ENCODE measurements at places on chromosomes 4 and X. TPM values are rescaled to one million over a fixed set of nuclear protein-coding genes. Genes with fewer than 3 reads are reported as not detected.

Gene RPA4
- total RNA-seq: 0.83 TPM

Gene FATE1
- not detected for total RNA-seq

Gene AFM
- not detected for total RNA-seq

Gene MAGEB6B
- total RNA-seq: not detected

Gene NOA1
- total RNA-seq: 22.2 TPM

Gene RAB40A
- not detected for total RNA-seq

Gene SSX1
- total RNA-seq: not detected

DNA sequence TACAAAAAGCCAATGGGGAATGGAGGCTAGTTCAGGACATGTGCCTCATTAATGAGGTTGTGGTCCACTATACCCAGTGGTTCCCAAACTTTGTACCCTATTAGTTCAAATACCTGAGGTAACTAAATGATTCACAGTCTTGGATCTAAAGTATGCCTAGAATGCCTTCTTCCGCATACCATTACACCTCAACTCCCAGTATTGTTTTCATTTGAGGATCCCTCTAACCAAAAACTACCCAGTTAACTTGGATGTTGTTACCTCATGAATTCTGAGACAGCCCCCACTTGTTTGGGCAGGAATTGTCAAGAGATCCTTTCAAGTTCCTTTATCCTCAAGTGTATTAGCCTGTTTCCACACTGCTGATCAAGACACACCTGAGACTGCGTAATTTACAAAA, 439.2 kb downstream of the PCDH10 start:
- no peak for DNase-seq

GRCh38 chr4:37445023-37445422, 200.5 kb downstream of the NWD2 start:
- DNase-seq: no peak

GRCh38 chrX:29643181-29643580, 572.2 kb upstream of the MAGEB2 start:
- no peak for DNase-seq

- DNase-seq: no peak
These were observed 196.5 kb downstream of the ARHGAP10 start for GRCh38 chr4:147928400-147928799.

DNA sequence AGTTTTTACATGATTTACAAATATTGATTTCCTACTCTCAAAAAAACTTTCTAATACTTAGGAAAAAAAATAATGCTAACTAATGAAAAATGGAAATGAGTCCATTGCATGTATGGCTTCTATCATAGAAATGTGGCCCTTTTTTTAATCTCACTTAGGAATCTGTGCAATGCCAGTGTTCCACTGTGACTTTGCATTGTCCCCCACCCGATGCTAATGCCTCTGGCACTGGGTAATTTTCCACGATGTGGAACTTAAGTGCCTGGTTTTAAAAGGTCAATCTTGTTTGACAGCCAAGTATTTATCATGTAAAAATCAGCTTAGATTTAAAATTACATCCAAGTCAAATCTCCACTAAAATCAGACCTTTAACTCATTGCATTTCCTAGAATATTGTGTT, 53.1 kb downstream of the SPATA4 start:
- DNase-seq: no peak

DNA sequence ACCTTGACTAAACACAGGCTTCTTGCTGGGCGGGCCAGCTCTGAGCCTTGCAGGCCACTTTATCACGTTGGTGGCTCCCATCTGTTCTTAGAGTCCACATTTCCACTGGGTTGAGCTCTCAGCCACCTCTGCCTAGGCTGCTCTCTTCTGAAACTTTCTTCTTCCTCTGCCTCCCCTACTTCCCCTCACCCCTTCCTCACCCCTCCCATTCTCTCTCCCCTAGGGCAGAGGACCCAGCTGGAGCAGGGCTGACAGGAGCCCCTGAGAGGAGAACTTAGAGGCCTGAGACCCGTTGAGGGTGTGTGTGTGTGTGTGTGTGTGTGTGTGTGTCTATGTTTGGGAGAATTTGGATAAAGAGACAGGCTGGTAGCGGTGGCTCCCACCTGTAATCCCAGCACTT, 19.9 kb upstream of the TMSB4X start:
- no peak for DNase-seq

- peak; percentile 80 for DNase-seq
These were observed 45.9 kb downstream of the PTCHD1 start for GRCh38 chrX:23380581-23380980.

DNA sequence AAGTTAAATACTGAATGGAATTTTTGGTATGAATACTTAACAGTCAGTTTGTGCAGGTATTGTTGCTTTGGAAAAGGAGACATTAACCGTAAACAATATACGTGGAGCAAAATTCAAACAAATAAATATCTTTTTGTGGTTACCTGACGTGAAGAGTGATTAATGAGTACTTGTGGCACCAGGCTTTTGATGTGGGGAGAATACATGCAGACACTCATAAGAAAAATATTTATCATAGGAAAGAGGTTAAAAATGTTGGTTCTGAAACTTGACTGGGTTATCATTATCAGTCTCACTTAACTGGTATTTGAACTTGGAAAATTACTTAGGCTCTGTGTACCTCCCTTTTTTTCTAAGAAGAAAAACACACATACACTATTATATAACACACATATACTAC, 136.4 kb upstream of the NDST4 start:
- DNase-seq: no peak

DNA sequence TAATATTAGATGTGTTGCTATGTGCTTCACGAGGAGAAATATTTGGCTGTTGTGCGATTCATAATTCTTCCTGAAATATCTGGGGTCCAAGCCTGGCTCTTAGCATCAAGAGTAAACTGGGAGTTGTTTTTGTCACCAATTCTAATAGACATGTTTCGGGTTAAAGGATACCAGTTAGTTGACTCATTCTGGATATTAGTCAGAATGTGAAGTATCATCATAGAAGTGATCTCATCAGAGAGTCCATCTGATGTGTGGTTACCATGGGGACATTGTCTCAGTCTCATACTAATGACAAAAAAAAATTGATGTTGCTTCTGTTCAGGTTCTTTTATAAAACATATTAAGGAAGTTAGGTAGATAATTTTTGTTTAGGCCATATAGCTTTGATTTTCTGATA, 57.2 kb upstream of the MTMR1 start:
- no peak for DNase-seq

DNA sequence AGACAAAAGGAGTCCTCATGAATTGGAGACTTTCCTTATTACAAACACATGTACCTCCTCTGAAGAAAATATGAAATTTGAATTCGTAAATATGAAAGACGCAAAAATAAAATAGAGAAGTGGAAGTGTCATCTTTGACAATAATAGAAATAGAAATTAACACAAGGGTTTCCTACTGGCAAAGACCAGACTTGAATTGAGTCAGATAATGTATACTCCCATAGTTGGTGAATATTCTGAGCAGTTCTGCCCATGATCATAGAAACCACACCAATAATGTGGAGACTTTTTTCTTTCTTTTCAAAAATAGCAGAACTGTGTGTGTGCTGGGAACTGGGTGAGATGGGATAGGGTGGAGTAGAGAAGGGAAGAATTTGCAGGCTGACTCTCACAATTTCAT, 277.7 kb upstream of the TET2 start:
- no peak for DNase-seq

GRCh38 chr4:3634894-3635820, 102.9 kb upstream of the LRPAP1 start:
- DNase-seq: no peak

DNA sequence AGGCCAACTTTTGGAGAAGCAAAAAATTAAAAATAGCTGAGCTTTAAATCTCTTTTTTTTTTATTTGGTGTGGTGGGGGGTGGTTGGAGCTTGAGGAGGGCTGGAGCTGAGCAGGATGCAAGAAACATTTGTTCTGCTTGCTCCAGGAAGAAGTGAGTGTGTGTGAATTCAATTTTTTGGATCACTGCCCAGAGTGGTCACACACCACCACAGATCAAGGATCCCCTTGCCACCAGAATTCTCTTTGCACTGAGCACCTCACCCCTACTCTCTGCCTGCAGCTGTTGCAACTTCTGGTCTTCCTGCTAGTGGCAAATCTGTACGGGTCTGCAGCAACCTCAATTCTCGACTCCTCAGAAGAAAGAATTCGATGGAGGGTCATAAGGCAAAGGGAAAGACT, 19.9 kb upstream of the PLP1 start:
- no peak for DNase-seq

GRCh38 chrX:110665223-110666002, 130.2 kb downstream of the CHRDL1 start:
- peak; percentile 55 for DNase-seq

- DNase-seq: no peak
These were observed 39.1 kb upstream of the TMEM184C start for GRCh38 chr4:147578051-147578476.

GRCh38 chr4:8394806-8395205, 45.7 kb downstream of the ACOX3 start:
- DNase-seq: no peak

DNA sequence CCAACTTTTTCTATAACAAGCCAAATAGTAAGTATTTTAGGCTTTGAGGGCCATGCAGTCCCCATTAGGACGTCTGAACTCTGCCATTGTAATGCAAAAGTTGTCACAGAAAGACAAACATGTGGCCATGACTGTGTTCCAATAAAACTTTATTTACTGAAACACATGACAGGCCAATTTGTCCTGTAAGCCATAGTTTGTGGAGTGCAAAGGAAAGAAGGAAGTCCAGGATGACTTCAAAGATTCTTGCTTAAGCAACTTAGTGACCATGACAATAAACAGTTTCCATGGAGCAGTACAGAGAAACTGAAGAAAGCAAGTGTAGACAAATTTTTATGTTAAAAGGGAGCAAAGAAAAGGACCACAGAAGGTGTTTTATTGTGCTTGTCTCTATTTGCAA, 35.0 kb upstream of the MYOZ2 start:
- no peak for DNase-seq

GRCh38 chr4:56220261-56220660, 167.0 kb downstream of the AASDH start:
- DNase-seq: no peak

GRCh38 chrX:147741776-147742175, 169.9 kb upstream of the FMR1 start:
- no peak for DNase-seq

All from H9 (cell line).